ENCODE measurements at places on chromosomes 12 and 14. TPM values are rescaled to one million over a fixed set of nuclear protein-coding genes. Genes with fewer than 3 reads are reported as not detected.
A peak's percentile ranks its signal among the peaks of the same experiment; 100 is the strongest.

DNA sequence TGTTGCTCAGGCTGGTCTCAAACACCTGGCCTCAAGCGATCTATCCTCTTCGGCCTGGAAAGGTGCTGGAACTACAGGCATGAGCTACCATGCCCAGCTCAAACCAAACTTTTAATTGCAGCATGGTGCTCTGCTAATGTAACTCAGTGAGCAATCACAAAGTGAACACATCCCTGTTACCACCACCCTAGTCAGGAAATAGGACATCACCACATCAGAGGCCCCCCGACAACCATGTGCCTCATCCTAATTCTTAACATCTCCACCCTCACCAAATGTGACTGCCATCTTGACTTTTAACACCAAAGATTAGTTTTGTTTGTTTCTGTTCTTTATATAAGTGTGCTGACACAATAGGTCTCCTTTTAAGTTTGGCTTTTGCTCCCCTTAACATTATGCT lies 22.8 kb upstream of the SDR39U1 start:
- no peak for DNase-seq

GRCh38 chr14:104723651-104724406 lies at the start of gene ADSS1:
TSS of gene ADSS1 (plus strand) at chr14:104724229. CDS start at chr14:104724271, 42 bp downstream.
- peak; percentile 45 for DNase-seq

- DNase-seq = peak; percentile 42
Observed at GRCh38 chr14:85533861-85534291, 3.9 kb downstream of the FLRT2 start.

DNA sequence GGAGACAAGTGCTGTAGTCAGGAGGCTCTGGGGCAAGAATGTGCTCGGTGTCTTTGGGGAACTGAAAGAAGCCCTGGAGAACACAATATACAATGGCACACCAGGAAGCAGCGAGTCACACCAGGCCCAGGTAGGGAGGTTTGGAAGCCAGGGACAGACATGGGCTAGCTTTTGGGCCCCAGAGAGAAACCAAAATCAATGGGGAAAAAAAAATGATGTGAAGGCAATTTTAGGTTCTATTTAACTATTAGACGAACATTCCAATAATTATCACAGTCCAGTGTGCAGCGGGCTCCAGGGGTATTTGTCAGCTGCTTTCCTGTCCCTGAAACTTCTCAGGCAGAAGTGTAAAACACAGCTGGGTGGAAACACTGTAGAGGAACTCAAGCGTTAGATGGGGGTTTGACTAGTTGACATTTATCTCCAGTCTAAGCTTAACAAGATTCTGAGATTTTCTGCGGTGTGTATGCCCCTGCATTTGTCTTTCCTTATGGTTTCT lies 21.8 kb upstream of the EGLN3 start:
- DNase-seq = no peak

DNA sequence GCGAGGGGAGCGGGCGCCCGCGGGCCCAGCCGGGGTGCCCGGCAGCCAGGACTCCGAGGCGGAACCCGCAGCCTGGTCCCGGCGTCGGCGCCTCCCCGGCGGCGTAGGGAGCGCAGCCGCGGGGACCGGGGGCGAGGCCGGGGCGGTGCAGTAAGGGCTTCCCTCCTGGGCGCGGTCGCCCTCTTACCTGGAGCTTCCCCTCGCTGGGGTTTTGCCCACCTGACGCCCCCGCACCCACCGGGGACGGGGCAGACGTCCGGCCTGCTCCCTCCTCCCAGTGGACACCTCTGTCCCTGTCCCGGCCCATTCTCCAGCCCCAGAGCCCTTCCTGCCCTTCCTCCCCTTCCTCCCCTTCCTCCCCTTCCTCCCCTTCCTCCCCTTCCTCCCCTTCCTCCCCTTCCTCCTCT lies 413 bp upstream of the TUBA1C start:
- no peak for DNase-seq

- DNase-seq = no peak
Observed at GRCh38 chr14:104595116-104595675, 9.4 kb downstream of the TMEM179 start.

DNA sequence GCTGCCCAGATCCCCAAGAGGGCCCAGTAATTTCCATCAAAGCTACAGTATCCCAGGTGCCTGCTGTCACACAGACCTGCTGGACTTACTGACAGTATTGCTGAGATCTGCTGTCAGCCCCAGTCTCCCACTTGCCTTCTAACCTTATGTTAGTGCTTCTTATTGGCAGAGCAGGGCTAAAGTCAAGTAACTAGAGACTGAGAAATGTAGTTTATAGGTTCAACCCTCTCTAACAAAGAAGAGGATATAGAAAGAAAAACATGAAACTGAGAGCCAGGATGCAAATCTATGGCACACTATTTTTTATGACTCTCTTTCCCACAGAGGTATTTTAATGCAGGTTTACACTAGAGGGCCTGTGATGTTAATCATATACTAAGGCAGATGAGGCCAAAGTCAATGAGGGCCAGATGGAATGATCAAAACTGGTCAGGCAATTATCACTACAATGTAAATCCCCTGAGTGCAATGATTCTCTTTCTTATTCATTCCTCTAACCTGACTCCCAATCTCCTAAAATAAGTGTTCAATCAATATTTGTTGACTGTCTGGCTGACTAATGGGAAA lies 781.9 kb downstream of the VRK1 start:
- DNase-seq = no peak

GRCh38 chr12:6469092-6469491 lies 1.4 kb downstream of the VAMP1 start:
- no peak for DNase-seq

DNA sequence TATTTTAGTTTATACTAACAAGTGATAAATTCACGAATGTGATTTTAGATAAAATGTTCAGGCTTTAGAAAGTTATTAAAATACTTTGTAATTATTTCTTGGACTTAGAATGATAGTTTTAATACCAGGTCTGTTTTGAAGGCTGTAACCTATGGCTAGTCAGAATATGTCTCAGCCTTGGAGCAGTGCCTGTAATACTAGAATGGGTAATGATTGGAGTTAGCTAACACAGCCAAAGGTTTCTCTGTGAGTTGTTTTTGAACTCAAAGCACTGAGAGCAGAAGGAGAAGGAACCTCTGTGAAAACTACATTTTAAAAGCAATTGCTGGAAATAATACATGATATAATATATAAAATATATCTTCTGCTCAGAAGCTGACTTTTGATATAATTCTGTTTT lies 110.1 kb downstream of the TMEM117 start:
- no peak for DNase-seq

DNA sequence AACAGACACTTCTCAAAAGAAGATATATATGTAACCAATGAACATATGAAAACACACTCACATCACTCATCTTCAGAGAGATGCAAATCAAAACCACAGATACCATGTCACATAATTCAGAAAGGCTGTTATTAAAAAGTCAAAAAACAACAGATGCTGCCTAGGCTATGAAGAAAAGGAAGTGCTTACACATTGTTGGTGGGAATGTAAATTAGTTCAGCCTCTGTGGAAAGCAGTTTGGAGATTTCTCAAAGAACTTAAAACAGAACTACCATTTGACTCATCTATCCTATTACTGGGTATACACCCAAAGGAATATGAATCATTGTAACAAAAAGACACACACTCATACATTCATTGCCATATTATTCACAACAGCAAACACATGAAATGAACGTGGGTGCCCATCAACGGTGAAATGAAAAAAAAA lies 35.1 kb downstream of the EIF2S3B start:
- DNase-seq = no peak

GRCh38 chr12:777550-778047 lies 25.2 kb downstream of the WNK1 start:
- DNase-seq = no peak

- DNase-seq = no peak
Observed at GRCh38 chr14:68535404-68536017, 257.4 kb downstream of the ZFP36L1 start.

DNA sequence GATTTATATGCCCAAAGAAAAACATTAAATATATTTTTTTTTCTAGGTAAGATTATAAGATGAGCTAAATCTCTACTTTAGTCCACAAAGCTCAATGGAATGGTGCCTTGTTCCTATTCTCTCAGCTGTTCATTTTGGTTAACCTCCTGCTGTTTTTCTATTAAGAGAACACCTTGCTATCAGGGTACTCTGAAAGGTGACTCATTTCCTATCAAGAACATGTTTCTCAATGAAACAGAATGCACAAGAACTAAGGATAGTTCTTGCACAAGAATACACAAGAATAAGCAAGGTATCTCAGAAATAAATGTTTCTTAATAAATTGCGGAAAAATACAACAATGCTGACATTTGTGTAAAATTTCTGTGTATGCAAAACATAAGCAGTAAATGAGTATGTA lies 14.1 kb downstream of the ABCD2 start:
- no peak for DNase-seq

- no peak for DNase-seq
Observed at GRCh38 chr12:124006085-124006845, 33.2 kb downstream of the ZNF664 start.

DNA sequence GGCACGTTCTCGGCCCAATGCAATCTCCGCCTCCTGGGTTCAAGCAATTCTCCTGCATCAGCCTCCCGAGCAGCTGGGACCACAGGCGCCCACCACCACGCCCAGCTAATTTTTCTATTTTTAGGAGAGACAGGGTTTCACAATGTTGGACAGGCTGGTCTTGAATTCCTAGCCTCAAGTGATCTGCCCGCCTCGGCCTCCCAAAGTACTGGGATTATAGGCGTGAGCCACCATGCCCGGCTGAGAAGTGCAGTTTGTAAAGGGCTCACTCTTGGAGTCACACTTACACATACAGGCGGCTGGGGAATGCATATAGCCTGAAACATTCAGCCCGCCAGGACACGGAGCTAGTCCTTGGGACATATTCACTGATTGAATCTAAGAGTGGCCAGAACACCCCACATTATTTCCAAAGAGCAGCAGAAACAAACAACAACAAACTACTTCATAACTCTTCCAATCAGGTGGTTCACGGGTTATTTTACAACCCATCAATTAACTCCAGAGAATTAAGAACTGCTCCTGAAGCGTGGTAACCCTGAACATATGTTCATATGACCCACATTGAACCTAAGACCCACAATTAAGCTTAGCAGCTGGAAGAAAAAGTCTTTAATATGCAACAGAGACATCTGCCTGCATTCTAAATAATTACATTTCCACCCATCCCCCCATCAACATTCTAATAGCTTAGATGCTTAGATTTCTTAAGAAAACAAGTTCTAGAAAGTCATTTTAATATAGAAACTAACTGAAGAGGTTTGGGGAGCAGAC lies 49.2 kb downstream of the SSH1 start:
- no peak for DNase-seq

- DNase-seq = no peak
Observed at GRCh38 chr14:55571125-55571889, 8.7 kb upstream of the KTN1 start.

DNA sequence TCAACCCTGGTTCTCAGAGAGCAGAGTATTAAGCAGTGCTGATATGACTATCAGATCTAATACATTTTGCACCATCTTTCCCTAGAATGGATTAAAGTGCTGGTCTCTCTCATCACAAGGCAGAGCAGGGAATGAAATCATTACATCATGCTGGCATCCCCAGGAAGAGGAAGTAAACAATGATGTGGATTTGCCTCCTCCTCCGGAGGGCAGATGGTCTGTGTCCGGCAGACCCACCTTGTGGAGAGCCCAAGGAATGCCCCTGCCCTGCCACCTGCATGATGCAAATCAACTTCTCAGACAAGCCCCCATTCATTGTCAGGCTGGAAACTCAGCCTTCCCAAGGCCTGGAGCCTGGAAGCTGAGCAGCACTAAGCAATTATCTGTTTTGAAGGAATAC lies 1149.1 kb downstream of the VRK1 start:
- no peak for DNase-seq

- DNase-seq = no peak
Observed at GRCh38 chr12:2246358-2246757, 193.6 kb downstream of the CACNA1C start.

DNA sequence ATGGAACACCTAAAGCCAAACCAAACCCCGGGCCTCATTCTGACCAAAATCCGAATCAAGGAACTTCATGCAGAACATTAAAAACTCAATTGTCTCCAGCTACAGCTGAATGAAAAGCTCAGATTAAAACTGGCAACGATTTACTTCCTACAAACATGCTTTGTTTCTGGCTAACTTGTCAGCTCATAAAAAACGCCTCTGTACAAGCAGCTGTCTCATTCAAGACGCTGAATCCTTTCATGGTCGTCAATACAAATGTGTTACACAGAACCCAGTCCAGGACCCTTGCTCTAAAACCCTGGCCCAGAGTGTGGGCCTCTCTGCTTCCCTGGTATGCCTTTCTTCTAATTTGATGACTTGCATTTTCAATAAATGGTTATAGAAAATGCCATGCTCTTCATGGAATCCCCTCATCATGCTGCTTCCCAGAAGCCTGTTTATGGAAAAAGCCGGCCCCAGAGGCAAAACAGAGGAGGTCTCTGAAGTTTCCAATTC lies 183.1 kb downstream of the PHLDA1 start:
- DNase-seq = peak; percentile 52

DNA sequence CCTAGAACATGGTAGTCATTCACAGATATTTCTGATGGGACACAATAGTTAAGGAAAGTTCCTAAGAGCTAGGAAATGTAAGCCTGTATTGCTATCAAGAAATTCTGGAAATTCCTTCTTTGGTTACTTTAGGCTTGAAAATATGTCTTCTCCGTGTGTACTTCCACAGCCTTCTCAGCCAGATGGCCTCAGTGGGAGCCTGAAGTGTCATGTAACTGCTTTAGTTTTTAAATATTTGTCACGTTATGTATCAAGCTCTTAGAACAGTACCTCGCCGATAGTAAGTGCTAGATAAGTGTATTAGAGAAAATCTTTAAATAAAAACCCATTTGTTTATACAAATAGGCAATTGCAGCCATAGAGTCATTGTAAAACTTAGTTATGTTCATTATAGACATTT lies 95.6 kb downstream of the DERA start:
- no peak for DNase-seq

GRCh38 chr12:131119936-131120335 lies 166.2 kb downstream of the ADGRD1 start:
- DNase-seq = no peak

GRCh38 chr12:126883697-126884096 lies 1383.3 kb upstream of the TMEM132C start:
- DNase-seq = no peak

ASB2 gene
- polyA plus RNA-seq = 36.9 TPM

SLC6A13 gene
- polyA plus RNA-seq = 4.7 TPM

SOAT2 gene
- 0.24 TPM for polyA plus RNA-seq

KLHL33 gene
- 1.7 TPM for polyA plus RNA-seq

GPX2 gene
- 0.58 TPM for polyA plus RNA-seq

C12orf50 gene
- 0.14 TPM for polyA plus RNA-seq

ARG2 gene
- 1.3 TPM for polyA plus RNA-seq

SLC7A8 gene
- polyA plus RNA-seq = 3.6 TPM

PRPF40B gene
- 12.6 TPM for polyA plus RNA-seq

KRT6C gene
- not detected for polyA plus RNA-seq

TMTC1 gene
- polyA plus RNA-seq = 39.0 TPM

BMP4 gene
- polyA plus RNA-seq = 25.4 TPM

XPOT gene
- 46.2 TPM for polyA plus RNA-seq

RIMKLB gene
- 91.6 TPM for polyA plus RNA-seq

PGF gene
- polyA plus RNA-seq = not detected

GSKIP gene
- polyA plus RNA-seq = 13.4 TPM

KCNJ8 gene
- polyA plus RNA-seq = 27.0 TPM

RTL1 gene
- polyA plus RNA-seq = not detected

PZP gene
- 0.39 TPM for polyA plus RNA-seq

NT5DC3 gene
- 6.3 TPM for polyA plus RNA-seq

IQSEC3 gene
- 3.6 TPM for polyA plus RNA-seq

RASAL1 gene
- not detected for polyA plus RNA-seq

AHNAK2 gene
- 12.4 TPM for polyA plus RNA-seq

MYF6 gene
- 112 TPM for polyA plus RNA-seq

TULP3 gene
- polyA plus RNA-seq = 22.3 TPM

Data from muscle of arm (tissue), 14 donors.